ENCODE measurements at places on chromosomes 7 and 10.

GRCh38 chr10:115936926-115937767 is 335.9 kb downstream of the GFRA1 start:
- no peak for DNase-seq

- no peak for DNase-seq
Observed at GRCh38 chr7:119572541-119572940, 700.4 kb upstream of the KCND2 start.

DNA sequence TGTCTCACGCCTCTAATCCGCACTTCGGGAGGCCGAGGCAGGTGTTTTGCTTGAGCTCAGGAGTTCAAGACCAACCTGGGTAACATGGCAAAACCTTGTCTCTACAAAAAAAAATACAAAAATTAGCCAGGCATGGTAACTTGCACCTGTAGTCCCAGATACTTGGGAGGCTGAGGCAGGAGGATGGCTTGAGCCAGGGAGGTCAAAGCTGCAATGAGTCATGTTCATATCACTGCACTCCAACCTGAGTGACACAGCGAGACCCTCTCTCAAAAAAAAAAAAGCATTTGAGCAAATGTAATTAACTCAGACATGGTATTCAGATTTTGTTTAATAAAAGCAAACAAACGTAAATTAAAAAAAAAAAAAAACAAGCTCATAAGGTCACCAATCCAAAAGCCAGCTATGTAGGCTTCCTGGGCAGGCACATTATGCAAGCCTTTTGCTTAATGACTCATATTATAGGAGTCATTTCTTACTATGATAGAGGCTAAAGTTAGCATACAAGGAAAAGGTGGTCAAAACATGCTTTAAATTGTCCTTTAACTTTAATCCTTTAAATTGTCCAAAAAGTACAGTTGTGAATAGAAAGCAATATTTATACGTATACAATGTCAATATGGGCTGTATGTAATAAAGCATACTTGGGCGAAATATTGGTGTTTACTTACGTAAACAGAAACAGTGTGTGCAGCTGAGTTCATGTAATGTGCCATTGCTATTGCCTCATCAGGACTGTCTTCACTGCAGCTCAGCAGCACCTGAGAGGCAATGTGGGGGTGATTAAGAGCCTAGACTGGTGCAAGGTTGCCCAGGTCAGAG is 13.0 kb downstream of the AKR1D1 start:
- DNase-seq = no peak

DNA sequence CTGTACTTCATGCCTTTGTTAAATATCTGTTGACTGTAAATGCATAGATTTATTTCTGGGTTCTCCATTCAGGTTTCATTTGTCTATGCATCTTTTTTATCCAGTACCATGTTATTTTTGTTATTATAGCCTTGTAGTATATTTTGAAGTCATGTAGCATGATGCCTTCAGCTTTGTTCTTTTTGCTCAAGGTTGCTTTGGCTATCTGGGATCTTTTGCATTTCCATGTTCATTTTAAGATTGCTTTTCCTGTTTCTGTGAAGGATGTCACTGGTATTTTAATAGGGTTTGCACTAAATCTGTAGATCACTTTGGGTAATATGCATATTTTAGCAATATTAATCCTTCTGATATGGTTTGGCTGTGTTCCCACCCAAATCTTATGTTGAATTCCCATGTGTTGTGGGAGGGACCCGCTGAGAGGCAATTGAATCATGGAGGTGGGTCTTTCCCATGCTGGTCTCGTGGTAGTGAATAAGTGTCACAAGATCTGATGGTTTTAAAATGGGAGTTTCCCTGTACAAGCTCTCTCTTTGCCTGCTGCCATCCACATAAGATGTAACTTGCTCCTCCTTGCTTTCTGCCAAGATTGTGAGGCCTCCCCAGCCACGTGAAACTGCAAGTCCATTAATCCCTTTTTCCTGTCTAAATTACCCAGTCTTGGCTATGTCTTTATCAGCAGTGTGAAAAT is 302.8 kb upstream of the SEMA3C start:
- DNase-seq = no peak

All from activated naive CD4-positive, alpha-beta T cell (primary cell).